Cardiac muscle cell (in vitro differentiated cells and primary cell): ENCODE measurements at places on chromosomes 6 and 20.

DNA sequence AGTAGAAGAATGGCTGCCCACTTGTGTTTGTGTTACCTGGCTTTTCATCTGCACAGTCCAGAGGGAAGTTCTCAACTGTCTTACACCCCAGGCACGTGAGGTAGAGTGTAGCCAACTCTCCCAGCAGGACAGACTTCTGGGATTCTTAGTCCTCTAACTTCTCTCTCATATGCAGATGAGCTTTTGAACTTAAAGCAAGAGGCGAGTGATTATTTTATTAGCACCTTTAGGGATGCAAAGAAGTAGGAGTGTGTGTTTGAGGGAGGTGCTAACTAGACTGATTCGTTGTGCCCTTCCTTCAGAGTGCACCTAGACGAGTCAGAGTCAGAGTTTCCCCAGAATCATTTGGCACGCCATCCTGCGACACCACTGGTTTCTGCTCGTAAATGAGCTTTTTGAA lies 10.8 kb downstream of the CDYL start:
- H3K27me3 ChIP-seq, result no peaks in the 10 kb centered on the region
- no peak overlapping the region for H3K27ac ChIP-seq
- H3K4me3 ChIP-seq, result no peak overlapping the region

DNA sequence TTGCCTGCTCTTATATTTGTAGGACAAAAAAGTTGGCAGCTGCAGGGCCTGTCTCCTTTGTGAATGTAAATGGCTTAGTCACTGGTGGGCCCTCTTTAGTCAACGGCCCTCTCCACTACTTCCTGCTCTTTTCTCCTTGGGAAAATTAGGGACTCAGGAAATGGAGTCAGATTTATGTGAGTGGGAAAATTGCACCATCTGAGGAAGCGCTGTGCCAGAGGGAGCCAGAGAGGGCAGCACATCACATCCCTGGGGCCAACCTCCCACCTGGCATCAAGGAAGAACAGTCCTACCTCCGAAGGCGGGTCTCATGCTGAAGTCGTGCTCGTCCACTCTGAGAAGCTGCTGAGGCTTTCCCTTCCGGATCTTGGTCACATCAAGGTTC lies 15.6 kb downstream of the GABRR2 start:
- DNase-seq, result no peak
- no peak overlapping the region for H3K27ac ChIP-seq
- no peaks in the 10 kb centered on the region for H3K27me3 ChIP-seq
- no peaks in the 10 kb centered on the region for H3K36me3 ChIP-seq

DNA sequence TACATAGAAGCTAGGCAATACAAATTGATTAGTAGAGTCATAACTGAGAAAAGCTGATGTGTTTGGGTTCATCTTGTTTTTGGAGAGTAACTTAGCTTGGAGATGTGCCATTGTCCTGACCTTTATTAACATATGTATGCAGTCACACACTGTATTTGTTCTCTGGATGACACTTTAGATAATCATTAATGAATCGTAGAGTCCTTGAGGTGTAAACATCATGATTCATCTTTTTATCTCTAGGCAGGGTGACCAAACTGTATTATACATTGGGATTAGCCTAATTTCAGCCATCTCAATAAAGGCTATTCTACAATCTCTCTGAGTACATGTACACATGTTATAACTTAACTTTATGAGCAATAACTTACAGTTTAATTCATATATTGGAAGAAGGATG lies 3.6 kb upstream of the MTCL3 start:
- no peak overlapping the region for H3K4me3 ChIP-seq
- no peak overlapping the region for H3K27ac ChIP-seq
- H3K27me3 ChIP-seq, result peaks cover 34% of the 10 kb centered on the region
- H3K4me1 ChIP-seq, result no peaks in the 10 kb centered on the region
- DNase-seq, result no peak

GRCh38 chr20:32589769-32590168 lies 4.6 kb upstream of the NOL4L start:
- H3K4me3 ChIP-seq, result no peak overlapping the region
- no peak for DNase-seq
- peaks cover 14% of the 10 kb centered on the region for H3K27me3 ChIP-seq
- H3K27ac ChIP-seq, result no peak overlapping the region

- peak; percentile 89 for DNase-seq
- H3K4me3 ChIP-seq, result no peak overlapping the region
- peaks cover 32% of the 10 kb centered on the region for H3K4me1 ChIP-seq
- H3K27me3 ChIP-seq, result no peaks in the 10 kb centered on the region
- H3K27ac ChIP-seq, result peak overlapping the region; percentile 59
- H3K36me3 ChIP-seq, result no peaks in the 10 kb centered on the region
These were observed 46.3 kb upstream of the NHSL1 start for GRCh38 chr6:138545621-138545980.

- peak overlapping the region; percentile 87 for H3K27ac ChIP-seq
- peaks cover 30% of the 10 kb centered on the region for H3K4me1 ChIP-seq
- H3K27me3 ChIP-seq, result no peaks in the 10 kb centered on the region
- H3K4me3 ChIP-seq, result no peak overlapping the region
These were observed 69.6 kb downstream of the JAG1 start for GRCh38 chr20:10603971-10604864.

DNA sequence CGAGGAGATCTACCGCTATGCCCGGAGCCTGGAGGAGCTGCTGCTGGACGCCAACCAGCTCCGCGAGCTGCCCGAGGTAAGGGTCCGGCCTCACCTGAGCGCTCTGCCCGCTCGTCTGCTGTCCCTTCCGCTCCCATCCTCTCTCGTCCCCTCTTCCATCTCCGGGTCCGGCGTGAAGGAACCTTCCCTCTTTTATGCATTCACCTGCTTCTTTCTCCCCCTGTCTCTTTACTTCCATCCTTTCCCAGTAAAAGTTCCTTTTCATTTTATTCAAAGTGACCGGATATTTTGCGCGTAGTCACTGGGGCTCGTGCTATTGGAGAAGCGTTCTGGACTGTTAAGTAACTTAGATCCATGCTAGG lies 516 bp downstream of the LRRC1 start:
- DNase-seq, result no peak
- peaks cover 9% of the 10 kb centered on the region for H3K27me3 ChIP-seq
- H3K27ac ChIP-seq, result peak overlapping the region; percentile 61
- peaks cover 3% of the 10 kb centered on the region for H3K4me1 ChIP-seq
- H3K36me3 ChIP-seq, result no peaks in the 10 kb centered on the region

DNA sequence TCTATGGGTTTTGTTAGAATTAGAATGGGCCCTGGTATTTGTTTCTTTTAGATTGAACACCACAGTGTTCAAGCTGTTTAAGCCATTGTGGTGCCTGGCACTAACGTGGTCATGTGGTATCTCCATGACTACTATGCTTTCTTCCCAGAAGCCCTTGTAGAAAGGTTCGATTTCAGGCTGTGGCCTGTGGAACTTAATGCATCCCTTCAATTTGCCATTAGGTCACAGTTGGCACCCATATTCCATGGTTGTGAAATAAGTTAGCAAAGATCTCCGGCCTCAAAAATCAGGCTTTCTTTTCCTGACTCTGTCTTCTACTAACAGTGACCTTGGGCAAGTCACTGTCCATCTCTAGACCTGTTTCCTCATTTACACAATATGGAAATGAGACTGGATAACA lies 31.3 kb upstream of the AAR2 start:
- no peaks in the 10 kb centered on the region for H3K36me3 ChIP-seq
- no peak overlapping the region for H3K4me3 ChIP-seq
- no peak for DNase-seq
- no peaks in the 10 kb centered on the region for H3K27me3 ChIP-seq

GRCh38 chr6:36956446-36956820 lies 1.9 kb downstream of the PI16 start:
- H3K36me3 ChIP-seq, result no peaks in the 10 kb centered on the region
- H3K27ac ChIP-seq, result no peak overlapping the region
- no peaks in the 10 kb centered on the region for H3K27me3 ChIP-seq
- no peak overlapping the region for H3K4me3 ChIP-seq
- peaks cover 31% of the 10 kb centered on the region for H3K4me1 ChIP-seq
- DNase-seq, result no peak

- DNase-seq, result peak; percentile 58
- H3K27me3 ChIP-seq, result no peaks in the 10 kb centered on the region
- peaks cover 57% of the 10 kb centered on the region for H3K4me1 ChIP-seq
These were observed 24.4 kb downstream of the QKI start for GRCh38 chr6:163438940-163439335.

DNA sequence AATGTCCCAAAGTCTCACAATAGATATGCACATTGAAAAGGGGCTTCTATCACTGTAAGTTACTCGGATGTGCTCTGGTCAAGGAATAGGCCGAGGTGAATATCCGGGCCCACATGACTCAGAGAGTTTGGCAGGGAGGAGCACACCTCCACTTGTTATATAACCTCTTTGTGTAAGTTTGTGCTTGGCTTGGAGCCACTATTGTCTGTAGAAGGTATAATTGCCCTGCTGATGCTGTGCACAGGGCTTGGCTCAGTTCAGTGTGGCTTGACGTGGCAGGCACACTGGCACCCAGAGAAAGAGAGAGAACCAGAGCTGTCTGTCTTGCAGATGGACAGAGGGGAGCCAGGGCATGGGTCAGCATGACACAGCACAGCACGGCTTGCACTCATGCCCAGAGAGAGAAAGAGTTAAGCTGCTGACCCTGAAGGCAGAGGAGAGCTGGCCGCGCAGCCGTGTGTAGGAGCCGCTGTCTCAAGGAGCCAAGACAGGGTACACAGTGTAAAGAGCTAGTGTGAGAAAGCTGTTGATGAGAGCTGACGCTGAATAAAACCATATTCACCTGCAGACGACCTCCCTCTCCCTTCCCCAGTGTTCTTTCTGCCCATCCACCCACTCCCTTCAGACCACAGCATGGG lies 482.5 kb downstream of the C6orf118 start:
- H3K4me1 ChIP-seq, result no peaks in the 10 kb centered on the region
- H3K4me3 ChIP-seq, result no peak overlapping the region
- H3K27ac ChIP-seq, result peak overlapping the region; percentile 9
- no peaks in the 10 kb centered on the region for H3K27me3 ChIP-seq

- no peak for DNase-seq
- H3K36me3 ChIP-seq, result no peaks in the 10 kb centered on the region
- H3K4me1 ChIP-seq, result no peaks in the 10 kb centered on the region
- no peak overlapping the region for H3K4me3 ChIP-seq
These were observed 26.1 kb downstream of the TNFAIP3 start for GRCh38 chr6:137893181-137893580.

DNA sequence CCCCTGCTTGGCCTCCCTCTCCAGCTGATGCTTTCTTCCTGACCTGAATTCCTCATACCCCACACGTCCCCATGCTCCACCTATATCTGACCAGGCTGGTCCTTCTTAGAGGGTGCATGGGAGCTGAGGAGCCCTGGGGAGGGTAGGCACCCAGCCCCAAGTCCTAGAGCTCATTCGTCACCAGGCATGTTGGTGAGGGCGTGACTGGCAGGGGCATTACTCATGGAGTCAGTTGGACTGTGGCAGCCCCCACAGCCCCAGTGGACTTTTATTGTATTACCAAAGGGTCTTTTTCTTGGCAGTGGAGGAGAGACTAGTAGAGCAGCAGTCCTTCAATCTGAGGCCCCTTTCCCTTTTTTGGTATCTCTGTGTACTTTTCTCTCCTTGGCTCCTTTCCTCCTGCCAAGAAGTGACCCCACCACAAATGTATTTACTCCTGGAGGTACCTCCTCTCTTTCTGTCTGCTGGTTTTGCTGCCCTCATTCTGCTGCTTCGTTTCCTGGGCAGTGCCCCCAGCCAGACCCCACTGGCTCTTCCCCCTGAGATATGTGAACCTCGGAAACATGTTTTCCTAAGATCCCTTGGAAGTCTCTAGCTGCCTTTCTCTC lies 10.4 kb upstream of the SGK2 start:
- H3K27ac ChIP-seq, result no peak overlapping the region
- H3K27me3 ChIP-seq, result no peaks in the 10 kb centered on the region
- H3K4me1 ChIP-seq, result no peaks in the 10 kb centered on the region
- no peak overlapping the region for H3K4me3 ChIP-seq

GRCh38 chr6:163745536-163746400 lies 331.2 kb downstream of the QKI start:
- peak; percentile 79 for DNase-seq
- H3K27me3 ChIP-seq, result no peaks in the 10 kb centered on the region
- no peaks in the 10 kb centered on the region for H3K36me3 ChIP-seq
- H3K27ac ChIP-seq, result peak overlapping the region; percentile 15

DNA sequence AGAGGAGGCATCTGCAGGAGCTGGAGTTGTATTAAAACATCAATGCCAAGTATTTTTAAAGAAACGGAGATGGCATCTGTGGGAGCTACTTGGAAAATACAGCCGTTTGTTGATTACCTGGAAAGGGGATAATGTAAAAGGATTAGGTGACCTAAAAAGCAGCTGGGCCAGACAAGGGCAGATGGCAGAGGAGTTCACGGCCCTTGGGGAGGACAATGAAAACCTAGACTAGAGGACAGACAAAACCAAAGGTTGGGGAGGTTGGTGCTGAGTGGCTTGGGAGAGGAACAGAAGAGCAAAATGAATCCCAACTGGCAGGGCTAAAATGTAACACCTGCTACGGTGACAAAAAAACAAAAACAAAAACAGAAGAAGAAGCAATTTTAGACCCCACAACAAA lies 260.5 kb upstream of the JARID2 start:
- no peaks in the 10 kb centered on the region for H3K36me3 ChIP-seq
- no peaks in the 10 kb centered on the region for H3K27me3 ChIP-seq
- no peak overlapping the region for H3K4me3 ChIP-seq
- H3K27ac ChIP-seq, result no peak overlapping the region
- no peak for DNase-seq

- no peak overlapping the region for H3K4me3 ChIP-seq
- no peak for DNase-seq
- H3K4me1 ChIP-seq, result peaks cover 35% of the 10 kb centered on the region
- peak overlapping the region; percentile 84 for H3K27ac ChIP-seq
These were observed 162.1 kb downstream of the AIG1 start for GRCh38 chr6:143222801-143223231.

DNA sequence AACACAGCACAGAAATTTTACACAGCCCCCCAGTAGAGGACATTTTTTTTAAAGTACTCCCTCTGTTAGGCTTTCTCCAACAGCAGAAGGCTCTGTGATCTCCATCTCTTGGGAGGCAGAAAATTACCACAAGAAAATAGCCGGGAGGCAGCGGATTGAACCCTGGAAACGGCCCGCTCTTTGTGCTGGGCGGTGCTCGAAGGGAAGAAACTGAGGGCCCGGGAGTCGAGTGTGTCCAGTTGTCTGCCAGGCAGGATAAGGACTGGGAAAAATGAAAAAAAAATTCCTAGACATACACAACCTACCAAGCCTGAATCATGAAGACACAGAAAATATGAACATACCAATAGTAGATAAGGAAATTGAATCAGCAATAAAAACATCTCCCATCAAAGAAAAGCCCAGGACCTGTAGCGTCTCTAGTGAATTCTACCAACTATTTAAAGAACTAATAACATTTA lies 31.5 kb downstream of the POM121L2 start:
- peak overlapping the region; percentile 31 for H3K4me3 ChIP-seq
- H3K27me3 ChIP-seq, result peaks cover 10% of the 10 kb centered on the region
- DNase-seq, result no peak
- no peaks in the 10 kb centered on the region for H3K36me3 ChIP-seq
- H3K27ac ChIP-seq, result no peak overlapping the region

DNA sequence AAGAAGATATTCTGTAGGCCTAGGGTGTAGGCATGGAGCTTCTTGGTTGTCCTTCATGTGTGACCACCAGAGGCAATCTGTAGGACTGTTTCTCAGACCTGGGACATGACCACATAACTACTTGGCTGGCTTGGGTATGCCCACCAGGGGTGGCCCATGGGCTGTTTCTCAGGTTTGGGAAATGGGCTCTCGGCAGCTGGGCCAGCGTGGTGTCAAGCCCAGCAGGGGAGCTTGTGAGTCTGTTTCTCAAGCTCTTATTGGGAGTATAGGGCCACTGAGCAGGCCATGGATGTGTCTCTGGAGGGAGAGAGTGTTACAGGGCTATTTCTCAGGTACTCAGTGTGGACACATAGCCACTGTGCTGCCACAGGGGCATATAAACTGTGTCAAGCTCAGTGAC lies 2.5 kb upstream of the SEMG2 start:
- no peak overlapping the region for H3K27ac ChIP-seq
- no peaks in the 10 kb centered on the region for H3K4me1 ChIP-seq
- H3K27me3 ChIP-seq, result peaks cover 10% of the 10 kb centered on the region
